ENCODE measurements at places on chromosomes 2 and 18. TPM values are rescaled to one million over a fixed set of nuclear protein-coding genes. Genes with fewer than 3 reads are reported as not detected.

The AOX1 gene
- total RNA-seq, result 0.54 TPM

The MATN3 gene
- not detected for total RNA-seq

The NETO1 gene
- total RNA-seq, result not detected

GRCh38 chr18:42437646-42438045, 482.6 kb downstream of the PIK3C3 start:
- no peaks in the 10 kb centered on the region for H3K27me3 ChIP-seq
- no peaks in the 10 kb centered on the region for H3K36me3 ChIP-seq
- no peak overlapping the region for H3K27ac ChIP-seq
- no peaks in the 10 kb centered on the region for H3K4me1 ChIP-seq
- H3K4me3 ChIP-seq, result no peak overlapping the region

GRCh38 chr2:235676536-235676799, 182.6 kb downstream of the AGAP1 start:
- no peak overlapping the region for H3K4me3 ChIP-seq
- no peak for DNase-seq
- peaks cover 15% of the 10 kb centered on the region for H3K27me3 ChIP-seq
- no peaks in the 10 kb centered on the region for H3K4me1 ChIP-seq
- H3K27ac ChIP-seq, result no peak overlapping the region

GRCh38 chr18:74961596-74961995, 247.3 kb downstream of the PTGR3 start:
- no peak overlapping the region for H3K27ac ChIP-seq
- H3K4me1 ChIP-seq, result no peaks in the 10 kb centered on the region
- no peak for DNase-seq
- no peak overlapping the region for H3K4me3 ChIP-seq
- H3K36me3 ChIP-seq, result peaks cover 10% of the 10 kb centered on the region
- no peaks in the 10 kb centered on the region for H3K27me3 ChIP-seq

DNA sequence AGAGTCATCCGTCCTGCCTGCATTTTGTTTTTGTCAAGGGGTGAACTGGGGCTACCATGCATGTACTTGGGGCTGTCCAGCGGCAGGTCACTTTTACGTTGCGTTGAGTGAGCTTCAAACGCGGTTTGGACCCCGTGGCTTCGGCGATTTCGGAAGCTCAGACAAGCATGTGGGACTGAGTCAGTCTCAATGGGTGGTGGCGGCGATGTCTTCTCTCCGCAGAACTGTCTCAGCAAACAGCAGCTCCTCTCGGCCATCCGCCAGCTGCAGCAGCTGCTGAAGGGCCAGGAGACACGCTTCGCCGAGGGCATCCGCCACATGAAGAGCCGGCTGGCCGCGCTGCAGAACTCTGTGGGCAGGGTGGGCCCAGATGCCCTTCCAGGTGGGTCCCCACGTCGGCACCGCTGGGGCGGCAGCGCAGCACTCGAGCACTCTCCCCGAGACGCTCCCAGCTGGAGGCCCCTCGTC, 21.3 kb downstream of the FBLN7 start:
- no peak overlapping the region for H3K27ac ChIP-seq
- no peak for DNase-seq
- no peaks in the 10 kb centered on the region for H3K36me3 ChIP-seq
- H3K4me1 ChIP-seq, result peaks cover 27% of the 10 kb centered on the region
- H3K4me3 ChIP-seq, result no peak overlapping the region
